ENCODE measurements at places on chromosomes 16 and 17. TPM values are rescaled to one million over a fixed set of nuclear protein-coding genes. Genes with fewer than 3 reads are reported as not detected.

OTOP2 gene
- not detected for total RNA-seq

TP53TG3F gene
- total RNA-seq, result not detected

KRT39 gene
- not detected for total RNA-seq

TEKT1 gene
- not detected for total RNA-seq

CDH1 gene
- total RNA-seq, result 0.20 TPM

GRCh38 chr17:10871914-10872313, 34.0 kb upstream of the PIRT start:
- no peaks in the 10 kb centered on the region for H3K4me1 ChIP-seq
- no peak overlapping the region for H3K27ac ChIP-seq
- H3K27me3 ChIP-seq, result no peaks in the 10 kb centered on the region
- DNase-seq, result no peak
- no peaks in the 10 kb centered on the region for H3K36me3 ChIP-seq

DNA sequence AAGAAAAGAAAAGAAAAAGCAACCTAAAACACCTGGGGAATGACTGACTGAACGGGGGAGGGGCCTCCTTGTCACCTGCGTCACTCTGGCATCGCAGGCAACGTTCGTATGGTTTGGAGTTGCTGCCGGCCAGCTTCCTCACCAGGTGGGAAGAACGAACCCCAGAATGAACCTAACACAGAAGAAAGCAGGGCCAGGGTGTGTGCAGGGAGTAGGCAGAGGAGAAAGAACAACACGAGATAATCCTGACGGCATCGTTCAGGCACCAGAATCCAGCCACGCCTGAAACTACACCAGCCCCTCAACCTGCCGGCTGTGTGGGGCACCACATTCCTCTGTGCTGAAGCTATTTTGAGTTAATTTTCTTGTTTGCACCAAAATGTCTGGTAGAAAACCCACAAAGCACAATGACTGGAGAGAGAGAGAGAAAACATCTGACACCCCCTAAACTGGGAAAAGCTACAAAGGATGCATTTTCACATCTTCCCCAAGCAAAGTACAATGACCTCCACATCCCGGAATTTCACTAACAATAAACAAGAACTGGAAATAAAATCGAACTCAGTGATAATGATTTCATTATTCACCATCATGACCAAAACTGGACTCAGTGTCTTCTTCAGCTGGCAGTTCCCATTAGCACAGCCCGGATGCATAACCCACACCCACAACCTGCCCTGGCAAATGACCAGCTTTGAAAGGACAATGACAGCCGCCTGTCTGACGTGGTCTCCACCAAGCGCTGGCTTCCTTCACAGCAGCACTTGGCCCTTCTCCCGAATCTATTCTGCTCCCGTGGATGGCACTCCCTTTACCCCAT, 23.6 kb downstream of the RAB40B start:
- H3K27me3 ChIP-seq, result no peaks in the 10 kb centered on the region
- no peak overlapping the region for H3K4me3 ChIP-seq
- no peaks in the 10 kb centered on the region for H3K36me3 ChIP-seq
- H3K27ac ChIP-seq, result no peak overlapping the region

- peaks cover 20% of the 10 kb centered on the region for H3K4me1 ChIP-seq
- peak; percentile 21 for DNase-seq
- H3K36me3 ChIP-seq, result no peaks in the 10 kb centered on the region
- H3K4me3 ChIP-seq, result no peak overlapping the region
These were observed 20.7 kb upstream of the NAGS start for GRCh38 chr17:43983515-43984411.

DNA sequence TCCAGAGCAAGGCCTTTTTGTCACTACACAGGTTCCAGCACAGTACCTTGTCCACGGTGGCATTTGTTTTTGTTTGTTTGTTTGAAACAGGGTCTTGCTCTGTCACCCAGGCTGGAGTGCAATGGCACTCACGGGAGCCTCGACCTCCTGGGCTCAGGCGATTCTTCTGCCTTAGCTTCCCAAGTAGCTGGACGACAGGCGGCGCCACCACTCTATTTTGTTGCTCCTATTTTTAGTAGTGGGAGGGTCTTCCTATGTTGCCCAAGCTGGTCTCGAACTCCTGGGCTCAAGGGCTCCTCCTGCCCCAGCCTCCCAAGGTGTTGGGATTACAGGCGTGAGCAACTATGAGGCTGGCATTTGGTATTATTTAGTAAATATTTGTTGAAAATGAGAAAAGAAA, 10.3 kb downstream of the MRC2 start:
- H3K27me3 ChIP-seq, result peaks cover 12% of the 10 kb centered on the region
- H3K4me1 ChIP-seq, result peaks cover 4% of the 10 kb centered on the region
- H3K4me3 ChIP-seq, result no peak overlapping the region

- H3K4me3 ChIP-seq, result no peak overlapping the region
- no peaks in the 10 kb centered on the region for H3K4me1 ChIP-seq
- no peak for DNase-seq
- no peaks in the 10 kb centered on the region for H3K36me3 ChIP-seq
These were observed 20.8 kb downstream of the C17orf67 start for GRCh38 chr17:56812901-56813388.

- H3K4me1 ChIP-seq, result no peaks in the 10 kb centered on the region
- H3K27ac ChIP-seq, result no peak overlapping the region
- peaks cover 2% of the 10 kb centered on the region for H3K27me3 ChIP-seq
- no peaks in the 10 kb centered on the region for H3K36me3 ChIP-seq
- no peak overlapping the region for H3K4me3 ChIP-seq
These were observed 4.6 kb downstream of the KRT34 start for GRCh38 chr17:41377546-41377945.

DNA sequence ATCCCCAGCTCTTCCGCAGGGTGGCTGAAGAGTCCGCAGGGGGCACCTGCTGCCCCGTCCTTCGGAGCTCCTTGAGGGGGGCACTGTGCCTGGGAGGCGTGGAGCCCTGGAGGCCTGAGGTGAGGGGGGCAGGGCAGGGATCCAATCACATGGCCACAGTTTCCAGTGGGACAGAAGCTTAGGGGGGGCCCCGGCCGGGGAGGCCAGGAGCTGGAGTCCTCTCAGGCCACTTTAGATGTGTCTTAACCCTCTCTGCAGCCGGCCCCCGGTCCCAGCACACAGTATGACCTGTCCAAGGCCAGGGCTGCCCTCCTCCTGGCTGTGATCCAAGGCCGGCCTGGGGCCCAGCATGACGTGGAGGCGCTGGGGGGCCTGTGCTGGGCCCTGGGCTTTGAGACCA, 10.8 kb downstream of the ZNF213 start:
- H3K4me3 ChIP-seq, result no peak overlapping the region
- peaks cover 14% of the 10 kb centered on the region for H3K4me1 ChIP-seq
- no peak for DNase-seq

DNA sequence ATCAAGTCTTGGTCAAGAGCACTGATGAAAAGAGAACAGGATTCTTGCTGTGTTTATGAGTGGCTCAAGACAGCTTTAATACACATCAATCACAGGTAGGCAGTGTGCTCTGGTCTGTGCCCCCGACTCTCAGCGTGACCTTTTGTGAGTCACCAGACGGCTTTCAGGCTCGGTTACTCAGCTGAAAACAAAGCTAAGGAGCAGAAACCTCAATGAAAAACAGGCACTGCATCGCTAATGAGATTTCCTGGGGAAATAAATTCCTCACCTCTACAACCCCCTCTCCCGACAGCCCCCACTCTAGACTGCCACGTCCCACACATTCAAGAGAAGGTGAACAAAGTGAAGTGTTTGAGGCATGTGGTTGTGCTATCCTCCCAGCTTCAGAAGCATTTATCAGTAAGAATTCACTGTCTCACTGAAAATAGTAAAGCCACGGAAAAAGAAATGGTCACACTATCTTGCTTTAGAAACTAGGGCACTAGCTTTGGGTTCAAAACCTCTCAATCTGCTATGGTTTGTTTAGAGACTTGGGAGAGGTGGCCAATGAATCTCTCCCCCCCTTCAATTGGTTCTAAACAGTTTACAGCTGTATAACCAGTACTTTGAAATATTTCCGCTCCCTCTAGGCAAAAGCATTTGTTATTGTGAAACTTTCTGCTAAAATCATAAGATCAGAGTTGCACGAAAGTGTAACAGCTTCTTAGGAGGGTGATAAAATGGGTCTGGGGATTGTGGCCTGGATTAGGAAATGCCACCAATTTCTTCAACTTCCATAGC, 199.5 kb upstream of the PMFBP1 start:
- no peak overlapping the region for H3K4me3 ChIP-seq
- no peak for DNase-seq
- H3K36me3 ChIP-seq, result no peaks in the 10 kb centered on the region
- H3K27ac ChIP-seq, result no peak overlapping the region
- H3K4me1 ChIP-seq, result no peaks in the 10 kb centered on the region

DNA sequence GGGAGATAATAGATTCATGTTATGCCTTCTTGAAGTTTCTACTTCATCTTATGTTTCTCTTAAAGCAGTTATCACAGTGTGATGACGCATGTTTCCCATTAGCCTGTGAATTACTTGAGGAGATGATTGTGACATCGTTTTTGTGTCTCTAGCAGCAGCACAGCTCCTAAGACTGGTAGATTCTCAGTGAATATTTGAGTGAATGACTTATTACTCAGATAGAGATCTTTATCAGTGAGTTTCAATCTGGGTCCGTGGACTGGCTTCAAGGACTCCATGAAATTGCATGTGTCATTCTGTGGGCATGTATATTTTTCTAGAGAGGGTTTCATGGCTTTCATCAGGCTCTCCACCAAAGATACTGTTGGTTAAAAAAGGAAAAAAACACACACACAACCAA, 29.9 kb downstream of the YPEL2 start:
- no peaks in the 10 kb centered on the region for H3K27me3 ChIP-seq
- H3K4me3 ChIP-seq, result peak overlapping the region; percentile 64
- peaks cover 28% of the 10 kb centered on the region for H3K36me3 ChIP-seq
- H3K4me1 ChIP-seq, result peaks cover 78% of the 10 kb centered on the region

- no peak for DNase-seq
- H3K4me3 ChIP-seq, result no peak overlapping the region
- peaks cover 11% of the 10 kb centered on the region for H3K4me1 ChIP-seq
These were observed 20.4 kb downstream of the TMC6 start for GRCh38 chr17:78107976-78108725.

GRCh38 chr16:81973737-81974136, 37.5 kb downstream of the SDR42E1 start:
- H3K4me3 ChIP-seq, result no peak overlapping the region
- H3K27me3 ChIP-seq, result peaks cover 18% of the 10 kb centered on the region
- H3K4me1 ChIP-seq, result no peaks in the 10 kb centered on the region
- H3K36me3 ChIP-seq, result peaks cover 3% of the 10 kb centered on the region

DNA sequence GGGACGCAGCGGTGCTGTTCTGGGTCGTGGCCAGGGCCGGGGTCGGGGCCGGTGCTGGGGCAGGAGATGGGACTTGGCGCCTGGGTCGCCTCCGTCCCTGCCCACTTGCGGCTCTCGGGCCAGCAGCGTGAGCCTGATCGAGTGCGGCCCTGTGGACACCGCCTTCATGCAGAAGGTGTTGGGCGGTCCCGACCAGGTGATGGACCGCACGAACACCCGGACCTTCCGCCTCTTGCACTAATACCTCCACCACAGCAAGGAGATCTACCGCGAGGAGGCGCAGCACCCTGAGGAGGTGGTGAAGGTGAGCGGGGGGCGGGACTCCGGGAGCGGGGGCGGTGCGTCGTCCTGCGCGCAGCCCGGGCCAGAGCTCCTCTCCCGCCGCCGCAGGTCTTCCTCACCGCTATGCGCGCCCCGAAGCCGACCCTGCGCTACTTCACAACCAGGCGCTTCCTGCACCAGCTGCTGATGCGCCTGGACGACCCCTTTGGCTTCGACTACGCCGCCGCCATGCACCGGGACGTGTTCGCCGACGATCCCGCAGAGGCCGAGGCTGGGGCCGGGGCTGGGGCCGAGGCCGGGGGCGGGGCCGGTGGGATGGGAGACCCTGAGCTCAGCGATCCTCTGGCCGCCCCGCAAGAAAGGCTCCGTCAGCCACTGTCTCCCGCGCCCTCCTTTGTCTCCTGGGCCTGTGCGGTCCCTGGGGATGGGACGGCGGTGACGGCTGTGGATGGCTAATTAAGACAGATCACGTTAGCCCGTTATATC, 4.5 kb upstream of the HSD17B1 start:
- DNase-seq, result peak; percentile 80
- no peak overlapping the region for H3K4me3 ChIP-seq
- H3K27ac ChIP-seq, result no peak overlapping the region

- no peak for DNase-seq
- H3K27ac ChIP-seq, result no peak overlapping the region
- no peaks in the 10 kb centered on the region for H3K27me3 ChIP-seq
- no peaks in the 10 kb centered on the region for H3K36me3 ChIP-seq
- no peaks in the 10 kb centered on the region for H3K4me1 ChIP-seq
These were observed 22.7 kb downstream of the CIBAR2 start for GRCh38 chr16:85089525-85089924.

DNA sequence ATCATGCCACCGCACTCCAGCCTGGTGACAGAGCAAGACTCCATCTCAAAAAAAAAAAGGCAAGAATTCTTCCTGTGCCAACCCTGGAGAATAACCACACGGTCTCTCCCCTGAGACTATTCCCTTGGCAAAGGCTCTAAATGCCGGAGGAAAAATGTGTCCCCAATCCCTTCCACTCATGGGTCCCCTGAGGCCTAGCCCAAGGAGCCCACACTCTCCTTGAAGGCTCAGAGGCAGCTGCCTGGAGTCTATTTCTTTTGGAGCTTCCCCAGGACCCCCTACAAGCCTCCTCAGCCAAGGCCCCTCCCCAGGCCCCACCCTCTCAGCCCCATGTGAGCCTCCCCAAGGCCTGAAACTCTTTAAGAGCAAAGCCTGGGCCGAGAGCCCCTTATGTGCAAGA, 16.6 kb downstream of the CEP131 start:
- H3K36me3 ChIP-seq, result no peaks in the 10 kb centered on the region
- DNase-seq, result no peak
- H3K27me3 ChIP-seq, result no peaks in the 10 kb centered on the region
- no peak overlapping the region for H3K4me3 ChIP-seq
- H3K4me1 ChIP-seq, result no peaks in the 10 kb centered on the region

DNA sequence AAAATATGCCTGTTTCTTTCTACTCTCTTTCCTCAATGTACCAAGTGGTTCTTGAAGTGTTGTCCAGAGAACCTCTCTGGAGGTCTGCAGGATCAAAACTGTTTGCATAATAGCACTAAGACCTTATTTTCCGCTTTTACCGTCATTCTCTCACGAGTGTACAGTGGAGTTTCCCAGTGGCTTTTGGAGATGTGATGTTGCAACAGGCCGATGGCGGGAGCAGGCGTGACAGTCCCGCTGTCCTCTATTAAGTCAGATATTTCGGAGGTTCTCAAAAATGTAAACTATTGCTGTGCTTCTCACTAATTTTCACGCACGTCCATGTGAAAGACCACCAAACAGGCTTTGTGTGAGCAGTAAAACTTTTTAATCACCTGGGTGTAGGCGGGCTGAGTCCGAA, 8.3 kb upstream of the GPRC5B start:
- no peaks in the 10 kb centered on the region for H3K4me1 ChIP-seq
- no peak overlapping the region for H3K27ac ChIP-seq

- H3K36me3 ChIP-seq, result no peaks in the 10 kb centered on the region
- H3K27me3 ChIP-seq, result peaks cover 47% of the 10 kb centered on the region
- DNase-seq, result no peak
These were observed 1.1 kb downstream of the HS3ST6 start for GRCh38 chr16:1917056-1917664.

GRCh38 chr17:9935408-9935807, 30.3 kb upstream of the RCVRN start:
- H3K27me3 ChIP-seq, result no peaks in the 10 kb centered on the region
- no peak overlapping the region for H3K4me3 ChIP-seq
- DNase-seq, result no peak
- H3K4me1 ChIP-seq, result no peaks in the 10 kb centered on the region
- no peak overlapping the region for H3K27ac ChIP-seq
- H3K36me3 ChIP-seq, result no peaks in the 10 kb centered on the region

GRCh38 chr16:8967132-8967821, 3.6 kb upstream of the USP7 start:
- H3K27ac ChIP-seq, result no peak overlapping the region
- peaks cover 12% of the 10 kb centered on the region for H3K27me3 ChIP-seq
- peaks cover 9% of the 10 kb centered on the region for H3K4me1 ChIP-seq
- H3K4me3 ChIP-seq, result no peak overlapping the region
- no peak for DNase-seq

All from activated CD4-positive, alpha-beta memory T cell treated with anti-CD3 and anti-CD28 coated beads, Interleukin-2, amount 10 ng/mL, durations not matched to agents 7 days and 5 days (primary cell).